Activated T-cell treated with anti-CD3 and anti-CD28 coated beads, Interleukin-2, amount 50 U/mL, for 1 hour (primary cell): ENCODE measurements at places on chromosomes 6 and 20.
A peak's percentile ranks its signal among the peaks of the same experiment; 100 is the strongest.

DNA sequence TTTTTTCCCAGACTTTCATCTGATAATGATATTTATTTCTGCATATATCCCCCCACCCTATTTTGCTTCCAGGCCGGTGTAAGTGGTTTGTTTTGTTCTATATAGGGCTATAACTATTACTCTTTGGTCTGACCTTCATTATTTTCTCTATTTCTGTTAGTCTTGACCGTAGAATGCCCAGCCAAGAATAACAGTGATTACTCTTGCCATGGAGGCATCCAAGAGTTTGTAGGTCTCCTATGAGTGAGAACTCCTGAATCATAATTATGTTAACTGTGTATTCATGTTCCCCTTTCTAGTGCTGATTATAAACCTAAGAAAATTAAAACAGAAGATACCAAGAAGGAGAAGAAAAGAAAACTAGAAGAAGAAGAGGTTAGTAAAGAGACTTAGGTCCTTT, 52.2 kb downstream of the TOP1 start:
- DNase-seq, result no peak

- DNase-seq, result no peak
Observed at GRCh38 chr20:11912659-11913415, 4.9 kb upstream of the BTBD3 start.

DNA sequence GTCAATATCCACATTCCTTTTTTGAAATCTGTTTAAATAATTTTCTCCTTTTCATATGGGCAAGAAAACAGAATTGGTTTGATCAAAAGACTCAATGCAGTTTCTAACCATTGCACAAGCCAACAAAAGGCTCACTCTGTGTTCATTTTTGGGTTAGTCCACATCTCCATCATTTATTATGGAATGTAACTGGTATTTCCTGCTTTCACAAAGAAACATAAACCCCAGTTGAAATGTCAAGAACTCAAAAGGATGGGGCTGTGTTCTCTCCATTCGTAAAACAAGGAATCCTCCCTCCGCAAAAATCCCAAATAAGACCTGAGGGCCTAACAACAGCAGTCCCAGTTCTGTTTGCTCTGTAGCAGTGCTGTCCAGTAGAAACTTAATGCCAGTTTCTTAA, 420.9 kb downstream of the GJA1 start:
- no peak for DNase-seq

DNA sequence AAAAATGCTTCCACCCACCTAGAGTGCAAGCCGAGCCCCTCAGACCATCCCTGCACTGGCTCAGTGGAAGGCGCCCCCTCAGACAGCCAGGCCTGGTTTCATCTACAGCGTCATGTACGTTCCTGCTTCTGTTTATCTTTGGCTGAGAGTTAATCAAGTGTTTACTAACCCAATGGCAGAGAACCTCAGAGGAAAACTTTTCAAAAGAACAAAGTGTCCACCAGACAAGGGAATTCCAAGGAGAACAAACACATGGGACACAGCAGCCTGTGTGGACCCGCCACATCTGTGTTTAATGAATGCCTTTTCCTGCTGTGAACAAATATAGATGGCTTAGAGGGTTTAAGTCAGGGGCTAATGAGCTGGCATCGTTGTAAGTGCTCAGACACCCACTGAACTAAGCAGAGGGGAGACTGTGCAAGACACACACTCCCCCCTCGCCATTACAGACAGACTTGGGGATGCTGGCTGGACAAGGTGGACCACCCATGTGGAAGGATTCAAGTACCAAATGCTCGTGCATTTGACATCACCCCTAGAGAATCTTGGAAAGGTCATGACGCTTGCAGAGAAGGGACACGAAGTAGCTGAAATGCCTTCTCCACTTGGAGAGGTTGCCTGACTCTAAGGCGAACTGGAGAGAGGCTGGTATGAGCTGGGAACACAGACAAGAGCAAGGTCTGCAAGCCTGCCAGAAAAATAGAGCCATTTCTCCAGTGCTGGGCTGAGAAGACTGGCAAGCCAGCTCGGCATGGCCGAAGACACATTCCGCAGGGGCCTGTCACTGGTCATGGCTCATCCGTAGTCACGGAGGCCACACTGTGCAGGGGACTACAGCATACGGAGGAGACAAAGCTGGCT, 53.5 kb upstream of the NXT1 start:
- no peak for DNase-seq

DNA sequence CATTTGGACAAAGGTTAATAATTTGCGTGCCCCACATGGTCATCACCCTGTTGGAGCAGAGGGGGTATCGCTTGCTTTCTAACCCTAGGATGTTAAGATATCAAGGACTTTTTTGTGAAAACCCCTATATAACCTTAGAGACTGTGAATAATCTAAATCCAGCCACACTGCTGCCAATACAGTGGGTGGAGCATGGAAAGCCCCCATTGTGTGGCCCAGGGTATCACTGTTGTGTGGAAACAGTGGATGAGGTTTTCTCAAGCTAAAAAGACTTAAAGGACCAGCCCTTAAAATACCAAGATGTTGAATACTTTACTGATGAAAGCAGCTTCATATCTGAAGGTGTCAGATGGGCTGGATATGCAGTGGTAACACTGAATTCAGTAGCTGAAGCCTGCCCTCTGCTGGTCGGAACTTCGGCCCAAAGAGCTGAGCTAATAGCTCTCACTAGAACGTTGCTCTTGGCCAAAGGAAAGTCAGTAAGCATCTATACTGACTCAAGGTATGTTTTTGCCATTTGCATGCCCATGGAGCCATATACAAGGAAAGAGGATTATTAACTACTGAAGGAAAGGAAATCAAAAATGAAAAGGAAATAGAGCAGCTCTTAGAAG, 695.2 kb downstream of the PHF3 start:
- no peak for DNase-seq

- DNase-seq, result no peak
Observed at GRCh38 chr20:11755071-11755841, 162.4 kb upstream of the BTBD3 start.

DNA sequence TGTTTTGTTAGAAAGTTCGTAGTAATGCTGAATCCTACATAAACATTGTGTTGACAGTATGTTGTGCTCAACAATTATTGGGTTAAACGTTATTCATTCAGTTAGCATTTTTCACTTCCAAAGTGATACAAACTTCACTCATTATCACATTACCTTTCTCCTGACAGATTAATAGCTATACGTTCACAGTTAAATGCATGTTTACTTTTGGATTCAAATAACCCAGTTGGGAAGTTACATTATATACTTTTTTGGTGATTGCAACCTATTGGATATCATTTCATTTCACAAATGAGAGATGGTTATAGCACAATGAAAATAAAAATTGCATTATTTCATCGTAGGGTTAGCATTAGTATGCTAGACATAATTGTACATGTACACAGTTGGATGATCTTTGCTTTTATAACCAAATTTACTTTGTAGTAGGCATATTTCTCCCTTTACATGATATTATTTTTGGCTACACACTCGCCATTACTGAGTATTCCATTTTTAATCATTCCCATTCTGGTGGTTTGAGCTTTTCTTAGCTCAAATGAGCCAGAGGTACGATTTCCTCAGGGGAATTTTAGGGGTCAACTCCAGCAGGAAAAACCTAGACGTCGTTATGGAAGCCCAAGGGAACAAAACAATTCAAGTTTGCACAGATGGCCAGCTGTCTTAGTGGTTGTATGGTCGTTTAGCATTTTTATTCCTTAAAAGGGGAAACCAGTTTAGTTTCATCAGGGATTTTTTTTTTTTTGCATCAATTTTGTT, 2.1 kb upstream of the HIVEP1 start:
- no peak for DNase-seq

DNA sequence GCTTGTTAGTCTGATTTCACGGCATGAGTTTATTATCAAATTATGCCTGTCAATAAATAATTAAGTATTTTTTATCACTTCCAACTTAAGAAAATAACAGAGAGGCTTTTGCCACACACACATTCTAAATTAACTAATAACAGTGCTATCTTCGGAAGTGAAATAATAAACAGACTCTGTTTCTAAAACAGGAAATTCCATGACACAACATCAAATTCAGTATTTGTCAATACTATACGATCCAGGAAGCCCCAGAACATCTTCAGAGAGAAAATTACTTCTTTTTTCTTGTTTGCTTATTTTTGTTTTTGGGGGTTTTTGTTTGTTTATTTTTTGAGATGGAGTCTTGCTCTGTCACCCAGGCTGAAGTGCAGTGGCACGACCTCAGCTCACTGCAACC, 150.7 kb upstream of the PRDM1 start:
- no peak for DNase-seq

DNA sequence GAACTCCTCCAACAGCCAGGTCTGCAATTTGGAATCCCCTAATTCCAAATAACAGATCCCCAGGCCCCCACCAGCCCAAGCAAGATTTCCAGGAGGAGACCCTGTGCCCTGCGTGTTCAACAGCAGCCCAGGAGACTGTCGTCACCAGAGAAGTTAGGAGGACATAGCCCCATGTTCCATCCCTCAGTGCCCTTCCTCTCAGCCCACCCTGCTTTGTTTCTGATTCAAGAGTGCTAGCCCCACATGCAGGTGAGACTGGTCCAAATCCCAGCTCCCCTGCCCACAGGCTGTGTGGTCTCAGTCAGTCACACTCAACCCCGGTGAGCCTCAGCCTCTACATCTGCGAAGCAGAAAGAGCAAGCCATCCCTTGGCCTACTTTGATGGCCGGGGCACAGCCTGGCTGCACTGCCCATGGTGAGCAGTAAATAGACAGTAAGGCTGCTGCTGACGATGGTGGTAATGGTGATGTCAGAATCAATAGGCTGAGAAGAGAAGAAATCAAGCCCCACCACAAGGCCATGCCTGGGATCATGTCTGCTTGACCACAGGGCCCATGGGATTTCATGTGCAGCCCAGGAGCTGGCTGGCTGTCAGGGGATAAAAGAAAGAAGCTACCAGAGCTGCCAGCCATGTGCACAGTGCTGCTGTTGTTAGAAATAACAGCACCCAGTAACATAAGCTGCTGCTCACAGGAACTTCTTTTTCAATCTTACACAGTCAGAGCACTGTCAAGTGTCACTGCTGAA, 51.5 kb upstream of the NXT1 start:
- DNase-seq, result no peak

- no peak for DNase-seq
Observed at GRCh38 chr6:37840940-37841300, 21.4 kb downstream of the ZFAND3 start.

DNA sequence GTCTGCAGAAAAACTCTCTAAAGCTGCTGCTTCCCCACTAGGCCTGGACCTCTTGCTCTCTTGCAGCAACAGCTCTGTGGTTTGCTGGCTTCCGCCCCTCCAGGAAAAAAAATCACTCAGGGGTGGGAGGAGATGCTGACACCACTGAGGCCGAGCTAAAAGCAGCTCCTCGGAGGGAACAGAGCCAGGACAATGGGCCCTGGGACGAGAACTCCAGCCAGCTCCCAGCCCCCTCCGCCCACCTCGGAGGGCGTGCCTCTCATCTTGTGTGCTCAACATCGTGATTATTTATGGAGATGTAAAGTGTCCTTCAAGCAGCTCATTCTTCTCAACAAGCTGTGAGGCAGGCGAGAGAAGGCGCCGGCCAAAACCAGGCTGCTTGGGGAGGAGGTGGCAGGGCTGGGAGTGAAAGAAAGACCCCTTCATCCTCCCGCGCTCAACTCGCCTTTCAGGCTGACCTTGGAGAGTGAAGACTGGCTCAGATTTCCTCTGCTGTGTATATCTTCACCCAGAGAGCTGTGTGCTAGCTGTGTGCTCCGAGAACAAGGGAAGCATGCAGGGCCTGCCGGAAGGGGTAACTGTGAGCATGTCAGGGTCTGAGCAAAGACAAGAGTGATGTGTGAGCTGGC, 53.5 kb upstream of the LRFN2 start:
- peak; percentile 21 for DNase-seq

DNA sequence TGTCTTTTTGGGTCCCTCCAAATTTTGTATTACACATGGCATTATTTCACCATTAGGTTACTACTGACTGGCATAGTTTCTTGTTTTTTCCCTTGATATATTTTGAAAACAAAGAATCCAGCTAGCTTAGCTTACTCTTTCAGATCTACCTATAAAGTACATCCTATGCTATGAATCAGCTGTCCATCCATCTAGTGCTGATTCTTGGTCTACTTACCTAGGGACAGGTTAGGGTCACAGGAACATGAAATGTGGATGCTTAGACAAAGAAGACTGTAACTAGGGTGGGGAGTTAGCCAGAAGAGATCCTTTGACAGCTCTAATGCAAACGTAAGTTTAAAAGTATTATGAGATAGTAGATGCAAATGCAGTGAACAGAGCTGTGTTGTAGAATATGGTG, 91.7 kb downstream of the NKAIN2 start:
- DNase-seq, result no peak

GRCh38 chr20:41306061-41306727, 11.3 kb downstream of the ZHX3 start:
- DNase-seq, result no peak

- no peak for DNase-seq
Observed at GRCh38 chr6:72890233-72890632, 268.4 kb downstream of the KCNQ5 start.

- DNase-seq, result no peak
Observed at GRCh38 chr6:95127261-95127660, 450.1 kb upstream of the MANEA start.

GRCh38 chr20:4508773-4509172, 212.9 kb upstream of the PRND start:
- no peak for DNase-seq

DNA sequence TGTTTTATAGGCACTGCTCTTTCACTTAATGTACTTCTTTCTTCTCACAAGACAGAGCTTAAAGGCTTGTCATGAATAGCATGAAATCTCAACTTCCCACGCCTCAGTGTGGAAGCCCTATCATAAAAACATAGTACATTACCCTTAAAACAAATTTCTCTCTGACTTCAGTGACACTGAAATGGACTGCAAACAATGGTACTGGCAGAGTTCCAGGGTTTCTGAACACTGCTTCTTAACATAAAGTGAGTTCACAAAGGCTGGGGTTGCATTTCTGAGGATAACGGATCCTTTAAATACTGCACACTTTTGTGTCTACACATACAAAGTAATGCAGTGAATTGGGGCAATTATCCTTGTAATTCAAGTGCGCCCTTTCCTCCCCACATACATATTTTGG, 32.3 kb upstream of the PLEKHG1 start:
- DNase-seq, result no peak

DNA sequence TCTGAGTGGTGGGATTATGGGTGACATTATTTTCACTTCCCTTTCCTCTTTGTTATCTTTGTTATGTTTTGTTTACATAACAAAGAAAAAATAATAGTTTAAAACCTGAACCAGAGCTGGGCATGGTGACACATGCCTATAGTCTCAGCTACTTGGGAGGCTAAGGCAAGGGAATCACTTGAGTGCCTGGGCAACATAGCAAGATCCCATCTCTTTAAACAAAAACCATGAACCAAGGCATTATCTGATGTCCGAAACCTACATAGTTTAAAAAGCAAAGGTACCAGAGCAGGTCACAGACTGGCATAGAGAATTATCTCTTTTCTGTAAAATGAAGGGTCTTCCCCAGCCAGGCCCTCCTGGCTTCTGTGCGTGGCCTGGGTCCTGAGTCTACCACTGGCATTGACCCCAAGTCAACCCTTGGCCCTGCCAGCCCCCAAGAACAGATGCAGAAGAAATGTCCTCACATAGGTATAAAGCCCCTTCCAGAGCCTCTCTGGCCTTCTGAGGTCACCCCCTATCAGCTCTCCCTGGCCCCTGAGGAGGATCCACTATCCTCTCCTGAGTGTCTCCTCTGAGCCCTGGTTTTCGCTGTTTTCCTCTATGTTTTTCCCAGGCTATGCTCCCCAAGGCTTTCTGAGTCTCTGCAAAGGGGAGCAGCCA, 81.3 kb downstream of the TRERF1 start:
- no peak for DNase-seq
